Suppressor macrophage (primary cell): ENCODE measurements at places on chromosomes 1 and 21.

DNA sequence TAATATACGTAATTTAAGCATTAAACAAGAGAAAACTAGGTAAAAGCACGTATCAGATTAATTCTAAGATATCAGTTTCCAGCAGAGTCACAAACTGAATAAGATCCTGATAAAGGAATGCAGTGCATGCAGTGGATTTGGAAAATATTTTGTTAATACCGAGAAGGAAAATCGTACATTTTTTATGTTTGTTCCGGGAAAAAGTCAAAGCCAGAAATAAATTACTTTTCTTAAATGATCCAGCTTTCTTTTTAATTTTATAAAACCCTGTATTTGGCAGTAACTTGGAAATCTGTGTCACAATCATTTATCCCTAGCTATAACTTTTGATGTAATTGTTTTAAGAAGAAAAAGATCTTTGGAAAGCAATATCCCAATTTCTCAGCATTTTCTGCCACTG lies 955 bp downstream of the PALMD start:
- no peak for DNase-seq

- DNase-seq = peak; percentile 30
These were observed 9.8 kb downstream of the RGS18 start for GRCh38 chr1:192167911-192168700.

GRCh38 chr1:74690364-74690696 lies 16.7 kb upstream of the ERICH3 start:
- DNase-seq = no peak

GRCh38 chr1:18877282-18877681 lies 17.8 kb upstream of the TAS1R2 start:
- no peak for DNase-seq

DNA sequence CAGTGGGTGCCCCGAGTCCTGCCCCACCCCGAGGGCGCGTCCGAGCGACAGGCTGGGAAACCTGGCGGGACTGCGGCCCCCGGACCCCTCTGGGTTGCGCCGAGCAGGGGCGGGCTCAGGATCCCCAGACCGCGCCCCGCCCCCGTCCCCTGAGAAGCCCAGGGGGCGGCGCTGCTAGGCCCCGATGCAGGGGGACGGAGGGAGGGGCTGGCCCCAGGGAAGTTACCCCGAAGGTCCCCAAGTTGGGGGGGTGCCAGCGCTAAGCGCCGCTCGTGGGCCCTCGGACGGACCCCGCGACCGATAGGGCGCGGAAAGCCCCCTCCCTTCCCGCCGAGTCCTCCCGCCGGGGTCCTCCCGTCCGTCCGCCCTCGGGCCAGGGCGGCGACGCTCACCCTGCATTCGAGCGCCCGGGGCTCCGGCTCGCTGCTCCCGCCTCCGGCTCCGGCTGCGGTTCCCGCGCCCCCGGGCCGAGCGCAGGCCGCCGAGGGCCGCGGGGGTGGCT lies 414 bp downstream of the GPR153 start:
- no peak for DNase-seq

GRCh38 chr1:11982010-11982392 lies 1.8 kb downstream of the MFN2 start:
- no peak for DNase-seq

- DNase-seq = no peak
These were observed 112.3 kb upstream of the ZRANB2 start for GRCh38 chr1:71193153-71193552.

GRCh38 chr1:10210841-10211804 lies 753 bp downstream of the KIF1B start:
- peak; percentile 79 for DNase-seq

DNA sequence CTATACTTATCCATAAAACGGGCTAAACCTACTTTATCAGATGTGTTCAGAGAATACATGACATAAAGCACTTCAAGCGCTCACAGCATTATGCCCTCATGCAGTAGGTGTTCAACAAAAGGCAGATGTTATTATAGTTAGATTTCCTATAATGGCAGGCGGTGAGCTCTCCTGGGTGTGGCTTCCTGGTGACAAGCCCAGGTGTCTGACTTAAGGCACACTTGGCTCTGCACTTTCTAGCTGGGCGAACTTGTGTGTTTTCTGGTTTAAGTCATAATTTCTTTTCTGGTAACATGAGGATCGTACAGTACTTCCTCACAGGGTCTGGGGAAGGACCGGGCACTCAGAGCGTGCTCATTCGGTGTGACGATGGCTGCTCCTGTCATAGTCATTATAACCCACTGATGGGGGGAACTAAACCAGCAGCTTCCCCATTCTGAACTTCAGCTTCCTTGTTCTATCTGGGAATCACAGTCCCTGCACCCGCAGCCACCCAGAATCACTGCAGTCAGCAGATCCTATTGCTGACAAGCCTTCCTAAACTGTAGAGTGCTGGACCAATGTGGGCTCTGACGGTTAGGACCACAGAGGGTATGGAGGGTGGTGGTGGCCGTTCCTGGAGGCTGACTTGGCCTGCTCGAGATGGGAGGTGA lies 52.8 kb downstream of the IGSF21 start:
- DNase-seq = peak; percentile 99

DNA sequence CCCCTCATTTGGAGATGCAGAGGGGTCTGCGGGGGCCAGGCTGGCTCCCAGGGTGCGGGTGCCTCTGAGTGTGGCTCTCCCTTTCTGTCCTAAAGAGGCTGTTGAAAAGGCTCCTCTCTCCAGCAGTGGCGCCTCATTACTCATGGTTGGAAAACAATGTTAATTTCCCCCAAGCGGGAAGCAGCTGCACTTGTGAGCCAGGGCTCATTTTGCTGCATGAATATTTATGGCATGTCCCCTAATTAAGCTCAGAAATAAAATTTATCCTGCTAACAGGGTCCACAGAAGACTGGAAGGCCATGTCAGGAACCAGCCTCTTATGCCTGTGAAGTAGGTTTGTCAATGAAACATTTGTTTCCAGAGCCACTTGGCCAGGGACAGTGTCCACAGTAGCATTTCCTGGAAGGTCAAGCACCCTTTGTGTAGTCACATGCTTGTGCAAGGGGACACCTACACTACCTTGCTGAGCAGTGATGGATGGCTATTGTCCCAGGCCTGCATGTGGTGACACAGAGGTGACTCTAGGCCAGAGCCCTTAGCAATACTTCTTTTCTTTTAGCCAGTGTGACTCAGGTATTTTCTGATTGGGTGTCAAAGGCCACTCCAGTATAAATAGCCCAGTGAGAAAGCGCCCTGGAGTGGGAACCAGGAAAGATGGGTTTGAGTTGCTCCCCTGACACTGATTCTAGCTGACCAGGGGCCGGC lies 259.0 kb downstream of the FOXD2 start:
- no peak for DNase-seq

GRCh38 chr1:171507435-171507834 lies 22.1 kb downstream of the PRRC2C start:
- DNase-seq = no peak

- DNase-seq = no peak
These were observed 201.5 kb downstream of the PDE4B start for GRCh38 chr1:65994223-65994622.

GRCh38 chr1:231571904-231572303 lies 43.4 kb downstream of the TSNAX start:
- no peak for DNase-seq

- DNase-seq = peak; percentile 73
These were observed 26.4 kb upstream of the RUNX1 start for GRCh38 chr21:35075546-35075945.

- no peak for DNase-seq
These were observed 12.2 kb upstream of the CCDC27 start for GRCh38 chr1:3740042-3740441.

DNA sequence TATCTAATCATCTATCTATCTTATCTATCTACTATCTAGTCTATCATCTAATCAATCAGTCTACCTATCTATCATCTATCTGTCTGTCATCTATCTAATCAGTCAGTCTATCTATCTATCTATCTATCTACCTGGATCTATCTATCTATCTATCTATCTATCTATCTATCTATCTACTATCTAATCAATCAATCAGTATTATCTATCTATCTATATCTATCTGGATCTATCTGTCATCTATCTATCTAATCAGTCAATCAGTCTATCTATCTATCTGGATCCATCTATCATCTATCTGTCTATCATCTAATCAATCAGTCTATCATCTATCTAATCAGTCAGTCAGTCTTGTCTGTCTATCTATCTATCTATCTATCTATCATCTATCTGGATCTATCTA lies 26.9 kb upstream of the C1orf174 start:
- no peak for DNase-seq

DNA sequence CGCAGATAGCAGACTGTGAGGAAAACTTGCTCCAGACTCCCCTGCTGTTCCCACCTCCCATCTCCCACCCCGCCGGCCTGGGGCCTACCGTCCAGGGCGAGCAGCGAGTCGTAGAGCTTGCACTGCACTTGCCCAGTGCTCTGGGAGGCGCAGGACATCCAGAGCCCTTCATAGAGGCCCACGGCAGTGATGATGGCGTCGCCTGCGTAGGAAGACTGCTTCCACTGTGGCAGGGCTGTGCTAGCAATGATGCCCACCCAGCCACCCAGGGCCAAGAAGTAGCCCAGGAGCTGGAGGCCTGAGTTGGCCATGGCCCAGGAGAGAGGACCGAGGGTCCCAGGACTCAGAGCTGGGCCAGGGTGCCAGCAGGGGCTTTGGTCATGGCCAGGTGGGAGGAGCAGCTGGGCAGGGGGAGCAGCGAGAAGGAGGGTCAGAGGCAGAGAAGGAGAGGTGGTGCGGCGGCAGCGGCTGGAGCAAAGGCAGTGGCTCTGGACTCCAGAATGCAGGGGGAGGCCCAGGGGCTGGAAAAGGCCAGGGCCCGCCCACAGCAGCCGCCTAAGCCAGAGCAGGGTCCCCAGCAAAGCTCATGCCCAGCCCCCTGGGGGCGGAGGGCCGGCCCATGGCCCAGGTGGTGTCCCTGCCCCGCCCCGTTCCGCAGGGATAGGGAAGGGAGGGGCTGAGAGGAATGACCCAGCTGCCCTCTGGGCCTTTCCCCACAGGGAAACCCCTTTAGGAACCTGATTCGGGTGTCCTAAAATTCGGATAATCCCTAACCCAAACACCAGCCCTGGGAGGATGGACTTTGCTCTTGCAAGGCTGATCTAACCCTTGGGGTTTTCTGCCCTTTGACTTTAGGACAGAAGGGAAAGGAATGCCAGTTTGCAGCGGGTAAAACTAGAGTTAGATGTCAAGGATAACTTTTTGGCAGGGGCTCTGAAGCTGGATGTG lies at the start of gene CLDN19:
Gene CLDN19, minus strand, starts transcription at position 484 of the 948 bp plus-strand sequence. Its CDS starts 173 bp downstream, at position 311.
- DNase-seq = no peak

DNA sequence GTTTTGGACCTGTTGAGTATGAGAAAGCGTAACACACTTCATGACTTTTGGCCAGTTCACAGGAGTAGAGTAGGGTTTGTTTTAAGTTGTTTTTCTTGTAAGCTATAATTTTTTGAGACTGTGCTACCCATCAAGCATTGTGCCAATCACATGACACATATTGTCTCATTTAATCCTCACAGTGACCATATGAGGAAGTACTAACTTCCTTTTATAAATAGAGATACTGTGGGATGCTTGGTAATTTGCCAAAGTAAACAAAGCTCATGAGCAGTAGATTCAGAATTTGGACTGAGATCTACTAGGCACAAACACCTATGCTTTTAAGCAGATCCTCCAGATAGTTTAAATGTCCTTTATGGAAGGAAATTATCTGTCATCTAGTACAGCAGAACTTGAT lies 178.3 kb downstream of the CACNA1E start:
- peak; percentile 38 for DNase-seq

- DNase-seq = no peak
These were observed 21.4 kb downstream of the PLEKHA6 start for GRCh38 chr1:204338360-204338759.

DNA sequence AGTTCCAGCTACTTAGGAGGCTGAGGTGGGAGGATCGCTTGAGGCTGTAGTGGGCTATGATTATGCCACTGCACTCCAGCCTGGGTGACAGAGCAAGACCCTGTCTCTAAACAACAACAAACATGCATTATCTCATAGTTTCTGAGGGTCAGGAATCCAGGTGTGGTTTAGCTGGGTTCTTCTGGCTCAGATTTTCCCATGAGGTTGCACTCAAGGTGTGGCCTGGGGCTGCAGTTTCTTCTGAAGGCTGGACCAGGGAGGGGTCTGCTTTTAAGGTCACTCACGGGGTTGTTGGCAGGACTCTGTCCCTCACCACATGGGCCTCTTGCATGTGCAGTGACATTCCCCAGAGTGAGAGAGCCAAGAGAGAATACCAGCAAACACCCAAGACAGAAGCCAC lies 77.0 kb downstream of the EPHB2 start:
- no peak for DNase-seq

DNA sequence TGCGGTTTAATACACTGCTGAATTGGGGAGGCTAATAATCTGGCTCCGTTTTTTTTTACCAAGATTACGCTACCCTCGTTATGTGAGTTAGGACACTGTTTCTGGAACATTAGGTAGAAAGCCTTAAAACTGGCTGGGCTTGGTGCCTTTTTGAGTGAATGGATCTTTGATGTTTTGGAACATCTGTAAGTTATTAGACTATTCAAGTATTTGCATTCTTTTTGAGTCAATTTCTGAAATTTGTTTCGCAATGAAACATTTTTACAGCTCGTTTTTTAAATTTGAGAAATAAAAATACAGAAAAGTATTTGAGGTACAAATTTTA lies 106.9 kb downstream of the LTN1 start:
- no peak for DNase-seq

DNA sequence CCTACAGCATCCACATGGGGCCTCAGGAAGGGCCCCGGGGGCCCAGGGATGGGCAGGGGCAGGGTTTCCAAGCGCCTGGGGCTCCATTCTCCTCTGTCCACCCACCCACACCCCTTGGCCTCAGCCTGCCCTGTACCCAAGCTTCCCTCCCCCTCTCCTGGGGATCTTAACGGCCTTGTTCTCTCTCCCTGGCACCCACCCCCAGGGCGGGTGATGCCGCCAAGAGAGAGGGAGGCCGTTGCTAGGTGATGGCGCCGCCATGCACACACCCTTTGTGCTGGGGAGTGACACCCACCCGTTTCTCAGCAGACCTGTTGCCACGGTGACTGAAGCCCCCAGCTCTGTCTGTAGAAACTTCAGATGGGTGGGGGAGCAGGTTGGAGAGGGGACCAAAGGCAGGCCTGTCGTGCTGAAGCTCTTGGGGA lies 7.6 kb downstream of the GPR37L1 start:
- DNase-seq = no peak

DNA sequence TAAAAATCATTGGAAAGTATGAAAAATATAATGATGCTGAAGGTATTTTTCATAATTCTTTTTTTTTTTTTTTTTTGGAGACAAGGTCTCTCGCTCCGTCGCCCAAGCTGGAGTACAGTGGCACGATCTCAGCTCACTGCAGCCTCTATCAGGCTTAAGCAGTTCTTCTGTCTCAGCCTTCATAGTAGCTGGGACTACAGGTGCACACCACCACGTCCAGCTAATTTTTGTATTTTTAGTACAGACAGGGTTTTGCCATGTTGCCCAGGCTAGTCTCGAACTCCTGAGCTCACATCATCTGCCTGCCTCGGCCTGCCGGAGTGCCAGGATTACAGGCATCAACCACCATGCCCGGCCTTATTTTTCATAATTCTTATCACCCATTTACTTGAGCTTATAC lies 13.3 kb downstream of the SMAP2 start:
- no peak for DNase-seq

DNA sequence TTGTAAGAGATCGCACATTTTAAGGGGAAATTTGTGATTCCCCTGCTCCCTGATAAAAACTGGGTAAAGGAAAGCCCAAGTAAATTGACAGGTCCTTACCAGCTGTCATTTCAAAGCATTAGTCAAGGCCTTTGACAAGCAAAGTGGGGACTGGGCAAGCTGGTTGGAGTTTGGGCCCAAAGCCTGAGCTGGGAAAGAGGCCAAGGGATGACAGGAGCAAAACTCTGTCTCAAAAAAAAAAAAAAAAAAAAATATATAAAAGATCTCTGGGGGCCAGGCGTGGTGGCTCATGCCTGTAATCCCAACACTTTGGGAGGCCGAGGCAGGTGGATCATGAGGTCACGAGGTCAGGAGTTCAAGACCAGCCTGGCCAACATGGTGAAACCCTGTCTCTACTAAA lies 36.9 kb downstream of the SLC2A1 start:
- no peak for DNase-seq
